ENCODE measurements at places on chromosomes 2 and 18.
A peak's percentile ranks its signal among the peaks of the same experiment; 100 is the strongest.

DNA sequence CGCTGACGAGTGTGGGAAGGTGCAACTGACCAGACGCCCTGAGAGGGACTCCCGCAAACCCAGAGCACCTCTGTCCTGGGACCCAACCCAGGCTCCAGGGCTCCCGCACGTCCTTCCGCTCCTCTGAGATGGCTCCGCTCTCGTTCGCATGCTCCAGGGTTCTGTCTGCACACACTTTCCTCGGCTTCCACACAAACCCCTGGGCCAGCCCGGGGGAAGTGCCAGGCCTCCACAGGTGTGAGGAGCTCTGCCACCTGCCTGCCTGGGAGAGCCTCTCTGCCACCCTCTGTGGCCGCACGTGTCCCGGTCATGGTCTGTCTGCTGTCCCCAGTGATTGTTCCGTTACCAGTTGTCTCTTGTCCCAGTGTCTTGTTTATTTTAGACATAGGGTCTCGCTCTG, 222.9 kb downstream of the HDAC4 start:
- DNase-seq = no peak

GRCh38 chr2:83941886-83942285, 517.2 kb downstream of the SUCLG1 start:
- DNase-seq = no peak

GRCh38 chr2:42693013-42693615, 70.8 kb downstream of the OXER1 start:
- no peak for DNase-seq

- no peak for DNase-seq
Observed at GRCh38 chr2:229652796-229653195, 61.6 kb downstream of the DNER start.

DNA sequence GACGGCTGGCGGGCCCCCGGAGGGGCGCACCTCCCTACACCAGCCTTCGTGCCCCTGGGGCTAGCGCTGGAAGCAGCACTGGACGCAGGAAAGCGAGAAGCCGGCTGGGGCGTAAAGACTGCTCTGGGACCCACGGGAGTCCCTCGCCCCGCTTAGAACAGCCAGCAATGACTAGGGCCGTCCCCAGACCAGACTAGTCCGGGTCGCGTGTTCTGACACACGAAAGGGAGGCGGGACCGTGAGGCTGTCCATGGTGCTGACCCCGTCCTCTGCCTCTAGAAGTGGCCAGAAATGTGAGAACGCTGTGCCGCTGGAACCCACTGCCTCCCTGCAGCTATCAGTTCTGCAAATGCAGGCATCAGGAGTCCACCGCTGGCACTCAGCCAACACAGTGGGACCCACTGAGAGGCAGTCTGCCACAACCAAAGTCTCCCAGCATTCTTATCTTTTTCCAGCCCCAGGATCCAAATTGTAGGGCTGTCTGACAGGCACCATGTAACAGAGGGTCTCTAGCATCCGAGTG, at the start of gene UCN:
TSS of gene UCN (minus strand) at position 87 of the 523 bp plus-strand sequence. CDS start 550 bp downstream, outside the sequence.
- DNase-seq = no peak

DNA sequence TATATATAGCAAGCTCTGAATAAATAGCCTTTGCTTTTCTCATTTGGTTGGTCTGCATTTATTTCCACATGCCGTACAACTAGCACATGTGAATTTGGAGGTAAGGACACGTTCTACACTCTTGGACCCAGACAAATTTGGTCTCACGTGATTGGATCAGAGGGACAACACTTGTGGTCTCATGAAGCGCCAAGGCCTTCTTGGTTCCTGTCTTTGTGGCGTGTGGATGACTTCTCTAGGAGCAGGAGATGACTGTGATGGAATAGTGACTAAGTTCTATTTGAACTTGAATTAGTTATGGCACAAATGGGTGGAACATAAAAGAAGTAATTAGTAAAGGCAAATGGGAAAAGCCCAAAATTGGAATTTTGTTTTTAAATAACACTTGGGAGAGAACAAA, 206.9 kb downstream of the BCL2 start:
- DNase-seq = no peak

GRCh38 chr2:237118561-237119155, 33.0 kb downstream of the COPS8 start:
- DNase-seq = no peak

DNA sequence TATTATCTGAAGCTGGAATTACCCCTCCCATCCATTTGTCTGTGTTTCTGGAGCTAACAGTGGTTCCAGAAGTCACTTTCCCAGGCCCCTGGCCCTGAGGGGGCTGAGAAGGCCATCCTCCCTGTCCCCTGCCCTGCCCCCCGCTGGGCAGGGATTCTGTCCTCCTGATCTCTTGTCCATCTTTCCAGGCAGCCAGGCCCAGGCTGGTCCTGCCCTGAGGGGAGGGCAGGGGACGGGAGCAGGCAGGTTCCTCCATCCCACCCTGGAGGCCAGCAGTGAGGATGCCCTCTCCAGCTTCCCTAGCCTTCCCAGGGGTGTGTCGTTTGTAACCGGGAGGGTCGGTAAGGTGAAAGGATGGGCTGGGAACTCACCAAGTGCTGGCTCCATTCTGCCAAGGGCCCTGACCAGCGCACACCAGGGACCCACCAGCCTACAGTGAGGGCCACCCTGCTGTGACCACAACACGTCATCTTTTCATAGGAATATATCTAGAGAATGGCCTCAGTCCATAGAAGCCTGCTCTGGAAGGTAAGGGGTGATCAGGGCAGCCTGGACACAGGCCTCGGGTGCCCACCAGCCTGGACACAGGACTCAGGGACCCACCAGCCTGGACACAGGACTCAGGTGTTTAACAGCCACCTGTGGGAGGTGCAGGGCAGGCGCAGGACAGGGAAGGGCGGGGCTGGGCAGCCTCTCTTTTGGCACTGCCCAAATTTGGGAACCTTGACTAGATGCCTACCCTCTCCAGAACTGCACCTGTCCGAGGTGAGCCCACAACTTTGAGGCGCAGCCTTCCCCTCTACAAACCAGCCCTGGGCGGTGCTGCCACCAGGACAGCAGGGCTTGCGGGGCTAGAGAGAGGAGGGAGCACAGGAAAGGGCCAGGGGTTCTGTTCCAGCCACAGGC, 35.8 kb upstream of the GPC1 start:
- DNase-seq = no peak

- no peak for DNase-seq
Observed at GRCh38 chr2:28338046-28338817, 54.4 kb upstream of the FOSL2 start.

DNA sequence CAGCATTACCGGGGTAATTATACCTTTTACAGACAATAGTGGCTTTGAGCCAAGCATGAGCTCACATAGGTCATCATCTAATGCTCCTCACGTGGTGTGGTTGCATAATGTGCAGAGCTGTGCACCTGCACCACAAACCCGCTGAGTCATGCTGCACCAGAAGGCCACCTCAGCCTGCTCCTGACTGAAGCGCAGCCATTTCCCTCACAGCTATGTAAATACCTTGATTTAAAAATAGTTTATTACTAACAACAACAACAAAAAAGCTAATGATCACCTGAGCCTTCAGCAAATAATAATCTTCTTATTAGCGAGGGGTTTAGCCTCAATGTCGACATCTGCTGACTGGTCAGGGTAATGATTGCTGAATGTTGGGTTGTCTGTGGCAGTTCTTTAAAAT, 238.8 kb downstream of the MBD5 start:
- no peak for DNase-seq

GRCh38 chr2:196601430-196602306, 37.8 kb upstream of the CCDC150 start:
- DNase-seq = no peak

DNA sequence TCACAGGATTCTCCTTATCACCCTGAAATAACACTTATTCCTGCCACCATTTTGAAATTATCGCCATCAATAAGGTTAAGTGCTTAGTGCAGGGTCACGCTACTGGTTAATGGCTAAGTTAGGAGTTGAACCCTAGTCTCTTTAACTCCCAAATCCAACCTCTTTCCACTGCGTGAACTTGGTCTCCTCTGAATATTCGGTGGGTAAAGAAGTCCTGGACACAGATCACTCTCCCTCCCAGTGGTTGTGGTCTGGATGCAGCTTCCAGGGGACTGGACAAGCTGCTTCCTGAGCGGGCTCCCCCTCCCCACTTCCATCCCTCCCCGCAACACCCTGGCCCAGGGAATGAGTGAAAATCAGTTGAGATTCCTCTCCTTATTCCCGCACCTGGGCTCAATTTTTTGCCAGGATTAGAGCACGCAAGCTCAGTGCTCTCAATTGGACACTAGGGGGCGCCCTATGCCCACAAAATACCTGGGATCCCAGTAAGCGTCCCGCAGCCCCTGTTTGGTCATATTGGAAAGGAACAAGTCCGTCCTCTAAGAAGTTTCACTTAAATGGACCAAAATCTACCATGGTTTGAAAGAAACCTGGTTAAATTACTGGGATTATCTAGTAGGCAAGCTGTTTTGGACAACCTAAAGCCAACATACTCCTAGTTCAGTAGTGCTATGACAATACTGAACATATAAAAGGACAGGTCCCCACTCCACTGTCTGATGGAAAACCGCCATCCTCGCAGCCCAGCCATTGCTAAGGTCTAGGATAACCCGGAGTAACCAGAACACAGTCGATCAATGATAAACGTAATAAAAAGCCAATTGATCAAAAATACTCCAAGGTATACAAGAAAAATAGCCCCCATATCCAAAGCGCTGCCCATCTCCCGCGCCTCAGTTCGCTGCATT, 40.4 kb downstream of the DHRS9 start:
- DNase-seq = peak; percentile 27

DNA sequence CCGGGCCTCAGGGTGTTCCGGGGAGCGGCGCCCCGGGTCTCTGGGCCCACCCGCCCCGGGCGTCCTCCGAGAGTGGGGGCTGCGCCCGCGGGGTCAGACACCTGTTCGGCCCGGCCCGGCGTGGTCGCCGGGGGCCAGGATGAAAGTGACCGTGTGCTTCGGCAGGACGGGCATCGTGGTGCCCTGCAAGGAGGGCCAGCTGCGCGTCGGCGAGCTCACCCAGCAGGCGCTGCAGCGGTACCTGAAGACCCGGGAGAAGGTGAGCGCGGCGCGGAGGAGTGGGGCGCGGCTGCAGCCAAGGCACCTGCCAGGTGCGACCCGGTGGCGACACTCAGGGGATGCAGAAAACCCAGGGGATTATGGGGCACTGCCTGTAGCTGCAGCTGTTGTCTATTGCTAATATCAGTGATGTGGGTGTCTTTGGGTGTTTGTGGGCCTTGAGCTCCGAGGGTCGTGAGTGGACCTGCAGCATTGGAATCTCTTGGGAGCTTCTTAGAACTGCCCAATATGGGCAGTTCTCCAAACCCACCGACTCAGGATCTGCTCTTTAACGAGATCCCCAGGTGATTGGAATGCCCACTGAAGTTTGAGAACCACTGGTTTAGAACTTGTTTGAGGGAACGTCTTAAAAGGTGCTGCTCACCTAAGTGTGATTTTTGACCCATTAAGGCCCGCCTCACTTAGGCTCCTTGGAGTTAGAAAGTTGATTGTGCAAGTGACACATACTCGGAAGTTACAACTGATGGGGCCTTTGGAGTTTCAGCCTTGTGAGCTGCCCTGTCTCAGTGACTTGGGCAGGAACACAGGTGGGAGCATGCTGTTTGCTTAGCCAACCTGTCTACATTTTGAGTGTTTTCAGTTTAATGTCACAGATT, 823 bp downstream of the PARD3B start:
- no peak for DNase-seq

DNA sequence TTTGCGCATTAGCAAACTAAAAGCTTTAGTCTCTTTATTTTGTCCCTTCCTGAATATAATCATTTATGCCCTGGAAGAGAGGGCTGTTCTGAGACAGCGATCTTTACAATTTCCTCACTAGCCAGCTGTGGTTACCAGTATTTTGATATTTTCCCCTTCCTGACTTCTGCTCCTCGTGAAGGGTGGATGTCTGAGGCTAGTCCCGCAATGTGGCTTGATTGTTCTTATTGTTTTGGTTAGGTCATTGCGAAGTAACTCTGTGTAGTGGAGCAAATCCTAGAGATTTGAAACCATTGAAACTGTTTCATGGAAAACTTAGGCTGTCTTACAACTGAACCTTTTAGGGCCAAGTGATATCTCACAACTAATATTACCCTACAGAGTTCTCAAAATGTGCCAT, 2.4 kb downstream of the MRPL33 start:
- DNase-seq = no peak

DNA sequence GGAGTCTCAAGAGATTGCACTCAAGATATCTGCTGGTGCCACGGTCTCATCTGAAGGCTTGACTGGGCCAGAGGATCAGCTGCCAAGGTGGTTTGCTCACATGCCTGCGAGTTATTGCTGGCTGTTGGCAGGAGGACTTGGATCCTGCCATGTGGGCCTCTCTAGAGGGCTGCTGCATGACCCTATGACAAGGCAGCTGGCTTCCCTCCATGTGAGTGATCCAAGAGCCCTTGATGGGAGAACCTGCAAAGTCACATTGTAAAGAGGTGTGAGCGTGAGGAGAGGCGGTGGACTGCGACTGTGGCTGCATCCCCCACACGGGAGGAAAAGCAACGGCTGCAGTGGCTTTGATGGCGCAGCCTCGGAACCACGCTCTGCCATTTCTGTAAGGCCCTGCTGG, 4.0 kb upstream of the ALLC start:
- no peak for DNase-seq

DNA sequence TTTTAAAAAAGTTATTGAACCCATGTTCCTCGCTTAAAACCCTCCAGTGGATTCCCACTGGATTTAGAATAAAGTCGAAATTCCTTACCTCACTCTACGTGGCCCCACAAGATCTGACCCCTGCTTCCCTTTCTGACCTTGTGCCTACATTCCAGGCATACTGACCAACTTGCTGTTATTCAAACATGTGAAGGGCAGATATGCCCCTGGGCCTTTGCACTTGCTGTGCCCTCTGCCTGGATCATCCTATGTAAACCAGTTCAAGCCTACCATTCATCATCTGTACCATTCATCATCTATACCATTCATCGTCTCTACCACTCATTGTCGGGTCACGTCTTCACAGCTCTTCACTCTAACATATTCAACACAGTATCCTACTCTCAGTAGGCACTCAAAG, 41.3 kb upstream of the LPIN2 start:
- DNase-seq = no peak

GRCh38 chr2:37688771-37689468, 17.5 kb upstream of the CDC42EP3 start:
- DNase-seq = no peak

DNA sequence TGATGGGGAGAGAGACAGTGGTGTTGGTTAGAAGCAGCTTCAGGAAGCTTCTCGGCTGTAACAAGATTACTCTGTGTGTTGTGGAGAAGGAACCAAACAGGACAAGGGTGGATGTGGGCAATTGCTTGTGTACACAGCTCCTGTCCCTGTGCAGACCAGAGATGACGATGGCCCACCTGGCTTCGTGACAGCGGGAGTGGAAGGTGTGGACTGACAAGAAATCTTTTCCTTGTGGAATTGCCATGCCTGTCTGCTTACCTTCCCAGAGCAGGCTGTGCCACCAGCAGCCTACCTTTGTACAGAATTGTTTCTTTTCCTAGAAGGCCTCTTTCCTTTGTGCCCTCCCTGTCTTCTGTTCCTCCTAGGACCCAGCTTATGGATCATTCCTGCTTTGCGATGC, 93.8 kb downstream of the ITGB1BP1 start:
- no peak for DNase-seq

GRCh38 chr2:71534826-71535225, 81.5 kb downstream of the DYSF start:
- no peak for DNase-seq

Measured in activated CD4-positive, CD25-positive, alpha-beta regulatory T cell treated with anti-CD3 and anti-CD28 coated beads, Interleukin-2, amount 50 U/mL, for 16 hours (primary cell).